M059J (cell line): ENCODE measurements at places on chromosomes 13 and 19. TPM values are rescaled to one million over a fixed set of nuclear protein-coding genes. Genes with fewer than 3 reads are reported as not detected.

DNA sequence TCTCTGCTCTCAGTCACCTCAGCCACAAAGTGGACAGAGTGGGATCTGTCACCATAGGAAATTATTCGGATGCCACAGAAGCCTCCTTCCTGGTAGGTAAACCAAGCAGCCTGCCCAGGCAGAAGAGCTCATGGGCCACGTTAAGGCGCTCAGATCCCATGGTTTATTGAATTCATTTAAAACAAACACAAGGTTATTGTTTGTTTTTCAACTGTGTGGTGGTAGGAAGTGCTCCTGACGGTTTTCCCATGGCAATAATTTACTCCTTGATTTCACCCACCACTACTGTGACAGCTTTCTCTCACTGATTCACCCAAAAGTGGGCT, 14.4 kb downstream of the BCAM start:
- DNase-seq, result no peak

DNA sequence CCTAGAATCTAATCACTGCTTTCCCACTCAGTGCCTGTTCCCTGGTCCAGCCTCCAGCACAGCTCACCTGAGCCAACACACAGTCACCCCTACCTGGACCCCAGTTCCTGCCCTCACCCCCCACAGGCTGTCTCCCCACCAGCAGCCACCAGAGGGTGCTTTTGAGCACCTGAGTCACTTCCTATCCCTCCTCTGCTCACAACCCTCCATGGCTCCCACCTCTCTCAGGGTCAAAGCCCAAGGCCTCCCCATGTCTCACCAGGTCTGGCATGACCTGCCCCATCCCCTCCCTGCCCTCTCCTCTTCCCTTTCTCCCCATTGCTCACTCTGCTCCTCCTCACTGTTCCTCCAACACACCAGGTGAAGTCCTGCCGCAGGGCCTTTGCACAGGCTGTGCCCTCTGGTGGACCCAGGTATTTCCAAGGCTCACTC, 7.1 kb upstream of the DPP9 start:
- peak; percentile 26 for DNase-seq

LSM4 gene
- total RNA-seq, result 314 and 393 TPM in 2 replicates

DNA sequence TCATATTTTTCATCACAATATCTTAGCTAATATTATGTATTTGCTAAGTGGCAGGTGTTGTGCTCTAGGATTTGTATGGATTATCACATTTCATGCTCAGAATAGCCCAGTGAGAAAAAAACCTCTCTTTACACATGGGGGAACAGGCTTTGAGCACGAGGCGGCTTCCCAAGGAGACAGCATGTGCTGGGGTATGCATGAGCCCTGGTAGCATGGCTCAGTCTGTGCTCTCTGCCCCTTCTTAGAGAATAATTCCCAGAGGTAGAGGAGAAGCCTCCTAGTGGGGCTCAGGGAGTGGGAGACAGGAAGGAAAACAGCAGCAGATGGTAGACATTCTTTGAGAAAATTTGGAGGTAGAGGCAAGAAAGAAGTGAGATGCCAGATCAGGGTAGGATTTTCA, 31.6 kb downstream of the RNASEH2B start:
- no peak for DNase-seq

DNA sequence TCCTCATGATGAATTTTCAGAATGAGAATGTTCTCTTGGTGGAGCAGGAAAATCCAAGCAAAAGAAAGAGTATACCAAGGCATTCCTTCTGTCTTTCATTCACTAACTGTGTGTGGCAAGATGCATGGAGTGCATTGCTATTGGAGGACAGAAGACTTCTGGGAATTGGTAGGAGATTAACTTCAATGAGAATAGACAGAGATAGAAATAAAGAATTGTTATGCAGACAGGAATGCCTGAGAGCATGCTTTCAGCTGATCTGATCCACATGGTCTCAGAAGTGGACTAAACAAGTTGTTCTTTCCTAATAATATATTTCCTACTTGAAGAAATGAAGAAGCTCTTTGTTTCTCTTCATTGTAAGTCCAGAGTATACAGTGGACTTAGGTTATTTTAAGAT, 303.6 kb downstream of the MYO16 start:
- DNase-seq, result no peak

TPTE2 gene
- not detected in 2 replicates for total RNA-seq

- peak; percentile 3 for DNase-seq
Observed at GRCh38 chr19:53102206-53102755, 941 bp downstream of the ZNF160 start.

BST2 gene
- 490 and 600 TPM in 2 replicates for total RNA-seq

DNA sequence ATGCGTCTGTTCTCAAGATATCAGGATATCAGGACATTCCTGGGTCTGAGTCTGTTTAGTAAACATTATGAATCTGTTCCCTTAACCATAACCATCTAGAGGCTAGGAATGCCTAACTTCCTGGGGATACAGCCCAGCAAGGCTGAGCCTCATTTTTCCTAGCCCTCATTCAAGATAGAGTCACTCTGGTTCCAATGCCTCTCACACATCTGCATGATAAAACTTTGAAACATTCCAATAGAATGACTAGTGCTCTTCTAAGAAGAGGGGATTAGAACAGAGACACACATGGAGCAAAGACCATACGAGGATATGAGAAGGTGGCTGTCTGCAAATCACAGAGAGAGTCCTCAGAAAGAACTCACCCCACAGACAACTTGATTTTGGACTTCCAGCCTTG, 20.6 kb upstream of the CABP5 start:
- peak; percentile 75 for DNase-seq
